ENCODE measurements at places on chromosomes 6 and 20.

GRCh38 chr6:167564416-167565250, 239.7 kb downstream of the TTLL2 start:
- DNase-seq: no peak

- no peak for DNase-seq
Measured at GRCh38 chr6:36035225-36035624, 7.6 kb downstream of the MAPK14 start.

DNA sequence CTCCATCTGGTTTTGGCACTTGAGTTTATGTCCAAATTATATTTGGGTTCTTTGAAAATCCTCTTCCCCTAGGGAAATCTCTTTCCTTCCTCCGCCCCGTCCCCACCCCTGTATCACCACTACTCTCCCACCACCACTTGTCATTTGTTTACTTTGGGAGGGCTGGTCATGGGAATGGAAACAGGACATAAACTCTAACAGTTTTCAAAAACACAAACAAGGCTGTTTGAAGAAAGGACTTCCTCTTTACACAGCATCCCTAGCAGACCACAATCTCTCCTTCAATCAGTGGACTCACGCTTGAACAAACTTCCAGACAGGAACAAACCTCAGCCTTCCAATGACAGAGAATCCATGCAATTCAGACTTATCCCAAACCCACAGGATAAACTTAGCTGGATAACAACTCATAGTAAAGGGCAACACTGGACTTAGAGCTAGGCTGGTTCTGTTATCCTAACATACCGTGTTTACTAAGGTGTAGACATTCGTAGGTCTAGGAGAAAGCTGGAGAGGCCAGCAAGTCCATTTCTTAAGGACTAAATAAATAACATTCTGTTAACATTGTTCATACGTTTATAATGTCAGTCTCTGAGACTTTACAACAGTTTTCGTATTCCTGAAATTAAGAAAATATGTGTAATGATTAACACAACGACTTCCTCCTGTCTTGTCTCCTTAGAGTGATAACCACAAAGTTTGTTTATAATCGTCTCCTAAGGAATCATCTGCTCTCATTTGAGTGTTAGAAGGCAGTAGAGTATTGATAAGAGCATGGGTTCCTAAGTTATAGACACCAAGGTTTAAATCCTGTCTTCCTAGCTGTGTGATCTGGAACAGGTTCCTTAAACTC, 44.1 kb upstream of the CTAGE9 start:
- DNase-seq: no peak

DNA sequence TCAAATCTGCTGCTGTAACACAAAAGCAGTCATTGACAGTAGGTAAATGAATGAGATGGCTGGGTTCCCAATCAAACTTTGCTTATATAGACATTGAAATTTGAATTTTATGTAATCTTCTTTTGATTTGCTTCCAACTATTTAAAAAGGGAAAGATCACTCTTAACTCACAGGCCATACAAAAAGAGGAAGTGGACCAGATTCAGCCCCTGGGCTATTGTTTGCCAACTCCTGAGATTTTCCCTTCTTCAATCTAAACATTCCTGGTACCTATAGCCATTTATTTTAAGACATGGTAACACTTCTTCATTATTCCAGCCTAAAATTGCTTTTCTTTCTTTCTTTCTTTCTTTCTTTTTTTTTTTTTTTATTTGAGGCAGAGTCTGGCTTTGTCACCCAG, 260.6 kb downstream of the TFAP2A start:
- DNase-seq: no peak

All from T-helper 9 cell (primary cell).